ENCODE measurements at places on chromosomes 16 and 17.

- no peak for DNase-seq
Measured at GRCh38 chr16:56241596-56241995, 50.3 kb downstream of the GNAO1 start.

- peak; percentile 16 for DNase-seq
Measured at GRCh38 chr16:71933913-71934695, 38.8 kb downstream of the IST1 start.

- DNase-seq = peak; percentile 78
Measured at GRCh38 chr17:39485555-39485954, 24.3 kb downstream of the CDK12 start.

GRCh38 chr17:49197346-49197998 is 12.9 kb downstream of the GNGT2 start:
- DNase-seq = no peak

GRCh38 chr16:22888791-22889190 is 74.8 kb downstream of the HS3ST2 start:
- DNase-seq = no peak

All from epithelial cell of proximal tubule (primary cell).